Naive thymus-derived CD8-positive, alpha-beta T cell (primary cell): ENCODE measurements at places on chromosomes 12 and 14.

GRCh38 chr14:98169170-98169587 lies 1102.8 kb downstream of the BCL11B start:
- DNase-seq = no peak

- no peak for DNase-seq
Observed at GRCh38 chr12:76952995-76953394, 74.2 kb upstream of the CSRP2 start.

DNA sequence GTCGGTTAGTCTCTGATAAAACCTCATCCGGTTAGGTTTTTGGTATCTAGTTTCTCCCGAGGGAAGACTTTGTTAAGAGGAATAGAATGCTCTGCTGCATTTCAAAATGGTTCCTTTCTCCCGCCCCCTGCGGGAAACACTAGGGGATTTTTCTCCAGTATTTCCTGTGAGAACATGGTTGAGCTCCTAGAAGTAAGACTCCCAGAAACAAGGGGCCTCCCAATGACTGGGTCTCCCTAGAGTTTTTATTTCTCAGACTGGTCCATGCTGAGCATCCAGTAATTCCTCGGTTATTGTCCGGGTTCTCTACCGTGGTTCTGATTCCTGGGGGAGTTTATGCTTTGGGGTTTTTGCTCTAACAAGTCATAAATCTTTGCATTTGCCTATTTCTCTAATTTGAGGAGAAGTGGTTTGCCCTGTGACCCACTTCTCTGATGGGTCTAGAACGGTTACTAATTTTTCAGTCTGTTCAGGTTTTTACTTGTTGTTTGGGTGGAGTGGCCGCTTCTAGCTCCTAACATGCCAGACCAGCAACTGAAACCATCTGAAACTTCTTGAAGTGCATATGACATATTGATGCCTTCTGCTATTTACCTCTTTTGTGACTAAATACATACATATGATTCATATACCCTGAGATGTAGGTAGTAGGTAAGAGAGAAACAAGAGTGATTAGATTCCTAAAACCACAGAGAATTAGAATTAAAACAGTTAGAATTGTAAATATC lies 25.1 kb downstream of the TESPA1 start:
- no peak for DNase-seq

DNA sequence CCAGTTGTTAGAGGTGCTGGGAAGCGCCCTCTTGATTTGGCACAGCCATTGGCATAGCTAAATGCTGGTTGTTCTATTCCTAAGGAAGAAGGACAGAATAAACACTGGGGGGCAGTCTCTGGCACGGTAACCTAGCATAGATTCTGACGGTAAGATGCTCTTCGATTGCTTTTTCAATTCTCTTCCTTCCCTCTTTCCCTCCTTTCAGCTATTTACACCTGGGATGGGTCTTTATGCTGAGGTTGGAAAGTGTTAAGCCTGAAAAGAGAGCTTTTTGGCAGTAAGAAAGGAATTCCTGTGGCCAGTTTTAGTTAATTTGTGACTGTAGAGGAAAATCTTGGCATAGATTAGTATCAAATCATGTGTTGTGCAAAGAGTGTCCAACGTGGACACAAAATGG lies 162.8 kb downstream of the SNAPC1 start:
- peak; percentile 3 for DNase-seq

DNA sequence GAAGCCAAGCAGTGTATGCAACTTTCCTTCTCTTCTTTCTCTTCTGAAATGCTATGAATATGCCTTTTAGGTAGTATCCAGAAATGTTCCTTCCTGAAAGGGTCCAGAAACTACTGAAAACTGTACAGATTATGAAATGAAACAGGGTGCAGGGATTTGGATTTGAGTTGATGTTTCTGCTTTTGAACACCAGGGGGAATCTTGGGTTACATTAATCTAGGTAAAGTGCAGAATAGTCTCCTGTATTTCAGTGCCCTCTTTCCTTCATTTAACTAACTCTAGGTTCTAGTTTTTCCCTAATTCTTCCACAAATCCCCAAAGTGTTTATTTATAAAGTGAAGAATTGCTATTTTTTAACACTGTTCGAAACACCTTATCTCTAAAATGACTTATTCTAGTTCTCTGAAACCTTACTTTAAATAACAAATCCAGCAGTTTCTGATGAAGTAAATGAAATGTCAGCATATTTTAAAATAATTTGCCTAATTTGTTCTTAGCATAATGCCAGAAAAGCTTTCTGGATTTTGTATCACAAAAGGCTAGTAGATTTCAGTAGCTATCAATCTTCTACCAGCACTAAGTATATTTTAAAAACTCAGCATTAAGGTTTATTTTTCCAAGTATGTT lies 111.9 kb downstream of the LRRK2 start:
- DNase-seq = no peak

DNA sequence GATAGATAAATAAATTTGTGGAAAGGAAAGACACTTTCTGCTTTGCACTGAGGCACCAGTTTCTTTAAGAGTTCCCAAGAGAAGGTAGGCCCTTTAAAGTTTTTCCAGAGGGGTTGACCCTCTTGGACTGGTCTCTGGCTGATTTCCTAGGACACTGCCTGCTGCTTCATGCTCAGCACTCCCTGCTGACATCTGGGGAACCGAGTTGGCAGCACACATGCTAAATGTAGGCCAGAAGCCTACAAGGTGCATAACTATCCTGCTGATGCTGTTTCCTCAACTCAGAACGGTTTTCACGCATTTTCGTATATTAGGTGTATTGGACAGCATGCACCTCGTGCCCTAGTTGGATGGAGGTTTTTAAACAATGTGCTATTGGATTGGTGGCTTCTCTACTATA lies 887.2 kb upstream of the SEL1L start:
- no peak for DNase-seq

DNA sequence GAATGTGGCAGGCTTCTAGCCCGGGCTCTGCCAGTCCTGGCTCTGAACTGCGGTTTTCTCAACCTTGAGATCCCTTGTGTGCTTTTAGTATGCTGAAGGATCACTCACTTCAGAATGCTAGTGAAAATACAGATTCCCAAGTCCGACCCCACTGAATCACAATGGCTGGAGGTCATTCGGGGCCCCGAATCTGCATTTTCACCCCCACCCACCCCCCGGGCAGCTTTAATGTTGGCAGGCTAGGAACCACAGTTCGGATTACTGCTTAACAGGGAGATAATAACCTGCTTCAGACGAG lies 573 bp upstream of the SUSD6 start:
- DNase-seq = no peak
